SK-MEL-5 (cell line): ENCODE measurements at places on chromosomes 7 and 10. TPM values are rescaled to one million over a fixed set of nuclear protein-coding genes. Genes with fewer than 3 reads are reported as not detected.

Gene CPXM2
- total RNA-seq, result 1.2 and 1.4 TPM in 2 replicates

GRCh38 chr7:99210265-99210970 is 2.5 kb upstream of the KPNA7 start:
- DNase-seq, result no peak

- DNase-seq, result no peak
These were observed 157.4 kb upstream of the TBX20 start for GRCh38 chr7:35411331-35411730.

DNA sequence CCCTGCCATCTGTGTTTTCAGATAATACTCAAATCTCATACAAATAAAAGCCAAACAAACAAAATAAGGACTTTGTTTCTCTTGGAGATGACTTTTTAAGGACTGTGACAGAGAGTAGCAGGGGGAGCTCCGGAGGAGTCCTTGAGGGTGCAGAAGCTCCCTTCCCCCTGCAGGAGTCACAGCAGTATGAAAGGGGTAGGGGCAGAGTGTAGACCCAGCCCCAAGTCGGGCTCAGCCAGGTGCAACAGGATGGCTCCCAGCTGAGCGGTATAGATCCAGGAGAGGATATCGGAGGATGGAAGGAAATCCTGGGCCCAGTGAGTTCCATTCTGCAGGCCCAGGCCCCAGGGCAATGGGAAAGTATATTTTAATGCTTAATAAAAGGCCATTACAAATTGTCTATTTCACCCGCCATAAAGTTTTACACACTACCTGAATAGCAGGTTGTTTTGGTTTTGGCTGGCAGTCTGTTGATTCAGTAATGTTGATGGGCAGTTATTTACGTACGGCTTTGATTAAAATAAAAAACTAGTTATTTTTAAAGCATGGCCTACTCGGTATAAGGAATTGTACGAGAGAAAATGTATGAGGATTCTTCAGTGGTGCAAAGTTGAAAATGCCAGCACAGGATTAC is 206.0 kb downstream of the CELF2 start:
- DNase-seq, result no peak

Gene NRCAM
- total RNA-seq, result 19.2 and 22.8 TPM in 2 replicates

Gene GRK5
- total RNA-seq, result 4.2 and 4.8 TPM in 2 replicates

Gene TEX47
- not detected in 2 replicates for total RNA-seq

- DNase-seq, result peak; percentile 72
These were observed 1.8 kb downstream of the RP9 start for GRCh38 chr7:33107136-33108066.

DNA sequence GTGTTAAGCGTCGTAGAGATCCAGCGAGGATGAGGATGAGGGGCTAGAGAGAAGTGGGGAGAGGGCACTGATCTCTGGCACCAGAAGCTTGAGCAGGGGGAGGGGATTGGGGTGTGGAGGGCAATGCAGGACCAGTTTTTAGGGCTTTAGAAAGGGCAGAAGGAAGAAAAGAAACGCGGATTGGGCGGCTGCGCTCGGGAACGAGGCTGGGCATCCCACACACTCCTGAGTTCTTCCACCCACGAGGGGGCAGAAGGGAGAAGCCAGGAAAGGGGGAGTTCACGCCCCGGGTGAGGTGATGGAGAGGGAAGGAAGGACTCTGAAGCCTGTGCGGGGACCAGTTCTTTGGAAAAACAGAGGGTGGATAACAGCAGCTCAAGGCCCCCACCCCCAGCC is 6.1 kb upstream of the VGF start:
- DNase-seq, result no peak

- DNase-seq, result no peak
These were observed 151.9 kb downstream of the NEURL1 start for GRCh38 chr10:103645141-103646054.

Gene AHR
- total RNA-seq, result 96.1 and 106 TPM in 2 replicates

- DNase-seq, result no peak
These were observed at the start of gene GIMAP1 for GRCh38 chr7:150716368-150716767. Gene GIMAP1, plus strand, starts transcription at chr7:150716613. Its CDS starts 2,435 bp downstream, at chr7:150719048.

Gene LIPM
- not detected in 2 replicates for total RNA-seq

Gene NUB1
- total RNA-seq, result 73.4 and 80.6 TPM in 2 replicates

DNA sequence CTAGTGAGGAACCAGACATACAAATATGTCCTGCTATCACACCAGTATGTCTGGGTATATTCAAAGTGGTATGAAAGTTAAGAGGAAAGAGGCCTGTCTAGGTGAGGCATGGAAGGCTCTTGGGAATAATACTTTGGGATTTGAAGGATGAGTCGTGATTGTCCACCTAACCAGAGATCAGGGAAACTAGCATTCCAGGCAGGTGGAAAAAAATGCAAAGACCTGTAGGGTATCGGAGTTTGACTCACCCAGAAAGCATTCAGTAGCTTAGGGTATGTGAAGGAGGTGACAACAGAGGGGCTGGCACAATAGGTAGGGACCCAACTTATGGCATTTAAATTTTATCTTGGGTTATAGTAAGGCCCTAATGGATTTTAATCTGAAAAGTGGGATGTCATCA is 950 bp upstream of the GCC1 start:
- no peak for DNase-seq

GRCh38 chr7:68457481-68457880 is 1140.8 kb upstream of the AUTS2 start:
- DNase-seq, result no peak

Gene PON3
- not detected in 2 replicates for total RNA-seq

GRCh38 chr10:5551531-5552375 is 27.0 kb downstream of the CALML3 start:
- no peak for DNase-seq

Gene ZNF425
- 1.5 and 1.7 TPM in 2 replicates for total RNA-seq

- DNase-seq, result no peak
These were observed 110.0 kb downstream of the TACC2 start for GRCh38 chr10:122098924-122099323.

- DNase-seq, result peak; percentile 85
These were observed 1.3 kb upstream of the SLC26A5 start for GRCh38 chr7:103447073-103447960.

DNA sequence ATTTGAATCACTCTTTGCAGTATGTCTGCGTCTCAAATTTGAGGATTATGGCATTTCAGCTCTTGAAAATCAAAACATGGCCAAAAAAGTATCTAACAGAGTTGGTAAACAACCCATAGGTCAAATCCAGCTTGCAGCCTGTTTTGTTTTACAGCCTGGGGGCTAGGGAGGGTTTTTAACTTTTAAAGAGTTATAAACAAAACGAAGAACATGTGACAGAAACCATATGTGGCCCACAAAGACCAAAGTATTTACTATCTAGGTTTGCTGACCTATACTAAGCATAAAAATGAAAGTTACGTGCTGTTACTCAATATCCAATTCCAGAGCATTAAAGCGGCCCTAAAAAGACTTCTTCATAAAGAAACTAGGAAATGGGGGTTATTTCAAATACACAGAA is 55.5 kb upstream of the STARD3NL start:
- no peak for DNase-seq

GRCh38 chr7:115056019-115056418 is 134.1 kb downstream of the MDFIC start:
- DNase-seq, result no peak

DNA sequence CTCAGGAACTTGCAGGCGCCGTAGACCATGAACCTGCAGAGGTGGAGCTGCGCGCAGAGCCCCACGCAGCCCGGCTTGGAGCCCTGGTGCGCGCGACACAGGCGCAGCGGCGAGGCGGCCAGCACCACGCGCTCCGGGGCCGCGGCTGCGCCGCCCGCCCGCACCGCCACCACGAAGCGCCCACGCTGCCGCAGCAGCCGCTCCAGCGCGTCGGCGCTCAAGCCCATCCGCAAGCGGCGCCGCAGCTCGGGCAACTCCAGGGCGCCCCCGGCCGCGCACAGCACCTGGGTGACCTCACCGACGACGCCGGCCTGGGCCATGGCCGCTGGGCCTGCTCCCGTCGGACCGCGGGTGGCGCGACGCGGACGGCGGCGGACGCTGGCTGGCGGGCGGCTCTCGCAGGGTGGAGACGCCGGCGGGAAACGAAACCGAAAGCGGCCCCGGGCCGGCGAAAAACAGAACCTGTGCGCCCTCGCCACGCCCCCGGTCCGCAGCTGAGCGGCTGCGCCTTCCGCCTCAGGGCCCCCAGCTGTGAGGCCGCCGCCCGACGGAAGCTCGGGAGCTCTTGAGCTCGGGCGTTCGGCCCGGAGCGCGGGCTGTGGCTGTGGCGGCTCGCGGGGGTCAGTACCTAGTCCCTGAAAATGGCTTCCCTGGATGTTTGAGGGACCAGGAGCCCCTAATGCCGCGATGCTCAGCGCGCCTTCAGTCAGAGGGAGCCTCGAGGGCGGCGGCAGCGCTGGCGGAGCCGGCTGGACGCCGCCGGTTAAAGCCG is at the start of gene PARP12:
Gene PARP12 (minus strand): TSS at position 424 of the 772 bp plus-strand sequence. CDS start 104 bp downstream, at position 320.
- peak; percentile 67 for DNase-seq

GRCh38 chr10:71772832-71773220 is 494 bp downstream of the VSIR start:
- no peak for DNase-seq

GRCh38 chr10:77320971-77321471 is 316.6 kb downstream of the KCNMA1 start:
- DNase-seq, result no peak

Gene STARD3NL
- 115 and 125 TPM in 2 replicates for total RNA-seq

DNA sequence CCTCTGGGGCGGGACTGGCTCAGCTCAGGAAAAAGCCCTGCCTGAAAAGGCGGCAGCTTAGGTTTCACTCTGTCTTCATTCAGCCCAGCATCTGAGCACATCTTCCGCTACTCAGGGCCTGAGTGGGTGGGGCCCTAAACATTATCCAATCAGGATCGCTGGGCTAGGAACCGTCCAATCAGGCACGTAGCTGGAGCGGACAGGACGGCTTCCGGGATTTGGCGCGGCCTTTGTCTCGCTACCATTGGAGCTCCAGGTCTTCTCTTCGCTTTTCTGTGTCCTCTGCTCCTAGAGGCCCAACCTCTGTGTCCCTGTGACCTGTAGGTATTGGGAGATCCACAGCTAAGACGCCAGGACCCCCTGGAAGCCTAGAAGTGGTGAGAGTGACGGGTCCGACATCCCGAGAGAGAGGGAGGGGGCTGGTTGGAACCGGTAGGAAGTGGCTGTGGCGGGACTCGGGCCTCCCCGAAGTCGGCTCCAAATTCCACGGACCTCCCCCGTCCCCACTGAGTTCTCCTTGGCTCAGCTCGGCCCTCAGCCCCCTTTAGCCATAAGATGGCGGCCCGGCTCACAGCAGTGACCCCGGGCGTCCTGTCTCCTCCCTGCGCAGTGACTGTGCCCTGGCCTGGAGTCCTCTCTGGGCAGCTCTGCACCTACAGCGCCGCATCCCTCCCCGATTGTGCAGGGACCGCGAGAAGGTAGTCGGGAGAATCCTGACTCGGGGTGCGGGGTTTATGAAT is 99.1 kb downstream of the ZNF680 start:
- peak; percentile 55 for DNase-seq

Gene PRKCQ
- not detected in 2 replicates for total RNA-seq

- DNase-seq, result no peak
These were observed 57.4 kb upstream of the ACBD5 start for GRCh38 chr10:27297844-27298521.

GRCh38 chr7:82675396-82675795 is 231.8 kb upstream of the CACNA2D1 start:
- DNase-seq, result no peak

DNA sequence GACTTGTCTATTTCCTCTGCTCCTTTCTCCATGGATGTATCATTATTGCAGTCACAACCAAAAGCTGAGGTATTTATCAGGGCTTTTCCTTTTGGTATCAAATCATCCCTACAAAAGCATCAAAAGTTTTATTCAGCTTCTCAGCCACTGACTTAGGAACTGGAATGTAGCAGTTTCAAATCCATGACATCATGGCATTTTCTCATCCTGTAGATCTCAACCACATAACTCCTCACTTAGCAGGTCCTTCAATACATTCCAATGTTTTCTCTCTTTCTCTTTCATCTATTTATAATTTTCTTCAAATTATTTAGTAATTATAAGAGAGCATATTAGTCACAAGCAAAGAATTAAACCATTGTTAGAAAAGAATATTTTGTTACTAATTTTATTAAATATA is 537.4 kb upstream of the SORCS1 start:
- DNase-seq, result no peak

GRCh38 chr7:143467724-143468123 is 9.9 kb upstream of the TAS2R41 start:
- no peak for DNase-seq

DNA sequence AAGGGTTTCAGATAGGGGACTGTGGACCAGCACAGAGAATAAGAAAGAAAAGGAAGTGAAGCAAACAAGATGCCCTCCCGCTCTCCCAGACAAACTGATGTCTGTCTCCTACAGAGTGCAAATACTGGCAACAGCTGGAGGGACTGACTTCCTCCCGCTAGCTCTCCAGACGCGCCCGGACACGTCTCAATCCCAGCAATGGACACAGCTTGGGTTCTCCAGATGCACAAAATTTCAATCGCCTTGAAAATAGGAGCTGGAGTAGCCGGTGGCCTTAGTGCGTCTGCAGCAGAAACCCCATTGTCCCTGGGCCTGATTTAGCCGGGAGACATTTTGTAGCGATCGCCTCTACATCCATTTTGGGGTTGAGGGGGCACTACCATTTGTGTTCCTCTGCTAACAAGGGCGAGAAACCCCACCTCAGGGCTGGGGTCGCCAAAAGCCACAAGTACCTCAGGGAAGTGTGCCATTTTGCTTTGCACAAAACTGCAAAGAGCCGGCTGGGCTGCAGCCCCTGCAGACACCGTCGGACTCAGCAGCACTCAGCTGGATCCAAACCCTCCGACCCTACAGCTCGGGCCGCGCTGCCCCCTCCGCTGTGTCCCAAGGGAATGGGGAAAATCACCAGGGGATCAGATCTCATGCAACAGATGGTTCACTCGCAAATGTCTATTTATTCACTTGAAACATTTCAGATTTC is 5.9 kb downstream of the CPA2 start:
- no peak for DNase-seq

GRCh38 chr10:17561111-17561510 is 56.1 kb downstream of the HACD1 start:
- no peak for DNase-seq

DNA sequence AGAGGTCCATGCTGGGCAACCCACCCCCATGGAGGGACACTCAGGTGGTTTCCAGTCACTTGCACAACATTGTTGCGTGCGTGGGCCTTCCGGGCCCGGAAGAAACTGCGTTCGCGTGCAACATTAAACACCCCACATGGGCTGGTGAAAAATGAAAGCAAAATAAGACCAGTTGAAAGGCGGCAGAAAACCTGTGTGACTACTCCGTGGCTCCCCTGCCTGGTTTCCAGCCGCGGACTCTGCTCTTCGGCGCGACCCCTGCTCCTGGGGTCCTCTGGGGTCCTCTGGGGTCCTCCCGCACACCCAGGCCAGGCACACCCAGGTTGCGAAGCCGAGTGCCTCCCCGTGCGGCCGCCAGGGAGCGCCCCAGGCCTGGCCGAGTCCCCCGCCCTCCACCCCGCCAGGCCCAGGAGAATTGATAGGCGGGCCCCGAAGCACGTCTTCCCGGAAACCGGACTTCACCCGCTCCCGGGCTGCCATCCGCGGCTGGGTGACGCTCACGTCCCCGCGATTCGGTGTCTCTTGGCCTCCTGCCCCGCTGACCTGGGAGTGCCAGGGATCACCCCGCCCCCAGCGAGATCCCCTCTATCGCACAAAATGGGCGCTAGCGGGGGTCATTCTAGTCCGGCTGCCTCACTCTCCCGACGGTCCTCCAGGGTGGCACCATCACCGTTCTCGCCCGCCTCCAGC is 1.9 kb upstream of the SH2D4B start:
- DNase-seq, result peak; percentile 52

Gene ARHGAP22
- total RNA-seq, result 0.24 TPM in 2 replicates

Gene ATRNL1
- 41.9 and 43.6 TPM in 2 replicates for total RNA-seq
